CD4-positive, alpha-beta T cell treated with Interleukin-15 for 4 hours (primary cell): ENCODE measurements at places on chromosomes 4 and X.
A peak's percentile ranks its signal among the peaks of the same experiment; 100 is the strongest.

- no peak for DNase-seq
These were observed 218.6 kb upstream of the FAM47A start for GRCh38 chrX:34350561-34351335.

- peak; percentile 0 for DNase-seq
These were observed 103.6 kb upstream of the ADGRG2 start for GRCh38 chrX:19225909-19226308.

DNA sequence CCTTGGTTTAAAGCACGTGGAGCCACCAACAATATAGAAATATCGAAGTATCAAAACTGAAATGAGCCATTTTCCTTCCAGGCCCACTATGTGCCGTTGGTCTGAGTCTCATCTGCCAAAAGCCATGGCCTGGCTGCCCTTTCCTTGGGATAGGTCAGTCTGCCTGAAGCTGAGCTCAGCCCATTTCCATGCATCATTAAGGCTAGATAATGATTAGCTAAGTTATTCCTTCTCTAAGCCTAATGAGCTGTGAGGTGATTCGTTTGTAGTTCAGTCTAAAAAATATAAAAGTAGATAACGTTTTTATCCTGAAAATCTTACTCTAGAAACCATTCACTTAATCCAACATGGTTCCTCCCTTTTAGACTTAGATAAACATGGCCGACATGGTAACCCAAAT, 936.2 kb upstream of the LCORL start:
- DNase-seq = no peak

GRCh38 chrX:19682712-19683331, 167.5 kb upstream of the MAP3K15 start:
- peak; percentile 77 for DNase-seq

DNA sequence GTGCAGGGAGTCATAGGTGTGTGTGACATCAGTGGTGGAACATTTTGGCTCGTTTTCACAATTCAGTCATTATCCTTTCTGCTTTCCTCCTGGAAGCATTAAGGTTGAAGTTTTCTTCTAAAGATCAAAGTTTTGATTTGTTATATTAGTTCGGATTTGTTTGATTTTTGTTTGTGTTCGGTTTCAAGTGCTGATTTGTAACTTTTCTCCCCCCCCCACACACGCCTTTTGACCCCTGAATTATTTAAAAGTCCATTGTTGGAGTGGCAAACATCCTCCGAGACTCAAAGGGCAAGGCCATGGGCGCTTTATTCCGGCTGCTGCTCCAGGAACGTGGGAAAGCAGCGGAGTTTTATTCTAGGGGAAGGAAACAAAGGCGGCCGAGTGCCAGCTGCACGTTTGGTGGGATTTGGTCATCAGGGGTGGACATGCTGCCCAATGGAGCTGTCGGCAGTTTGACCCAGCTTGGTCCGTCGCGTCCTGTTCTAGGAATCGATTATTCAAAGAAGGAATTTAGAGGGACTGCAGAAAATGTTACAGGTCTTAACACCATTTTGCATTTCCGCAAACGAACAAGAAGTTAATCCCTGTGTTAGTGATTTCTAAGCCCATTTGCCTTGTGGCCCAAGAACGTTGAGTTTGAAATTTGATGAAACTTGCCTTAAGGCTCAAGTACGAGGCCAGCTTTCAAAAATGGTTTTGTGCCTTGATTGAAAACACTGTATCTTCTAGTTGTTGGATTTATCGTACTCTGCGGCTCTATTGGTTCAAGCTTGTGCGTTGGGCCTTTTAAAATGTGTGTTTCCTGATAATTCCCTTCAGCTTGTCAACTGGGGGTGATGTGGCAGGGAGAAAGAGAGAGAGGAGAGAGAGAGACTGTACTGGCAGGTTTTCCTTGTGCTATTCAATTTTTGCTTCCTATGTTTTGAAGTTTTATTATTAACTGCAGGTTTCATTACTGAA, 565 bp upstream of the ZNF41 start:
- DNase-seq = no peak

- DNase-seq = no peak
These were observed 238.1 kb downstream of the SLITRK2 start for GRCh38 chrX:146055733-146056132.

- DNase-seq = no peak
These were observed 2.0 kb upstream of the SH3BP2 start for GRCh38 chr4:2790583-2791517.
